ENCODE measurements at places on chromosomes 7 and 10. TPM values are rescaled to one million over a fixed set of nuclear protein-coding genes. Genes with fewer than 3 reads are reported as not detected.

The C10orf62 gene
- polyA plus RNA-seq: 1.3 TPM

The TWIST1 gene
- 1.1 TPM for polyA plus RNA-seq

The ANKRD22 gene
- not detected for polyA plus RNA-seq

The DUSP5 gene
- 3.5 TPM for polyA plus RNA-seq

The TUBB8 gene
- polyA plus RNA-seq: not detected

The LRIT1 gene
- polyA plus RNA-seq: not detected

The LRRN3 gene
- 2.4 TPM for polyA plus RNA-seq

The ALOX5 gene
- polyA plus RNA-seq: 3.4 TPM

The VAX1 gene
- polyA plus RNA-seq: not detected

The DBNL gene
- 39.3 TPM for polyA plus RNA-seq

The FKBP6 gene
- not detected for polyA plus RNA-seq

The RARRES2 gene
- 16.0 TPM for polyA plus RNA-seq

DNA sequence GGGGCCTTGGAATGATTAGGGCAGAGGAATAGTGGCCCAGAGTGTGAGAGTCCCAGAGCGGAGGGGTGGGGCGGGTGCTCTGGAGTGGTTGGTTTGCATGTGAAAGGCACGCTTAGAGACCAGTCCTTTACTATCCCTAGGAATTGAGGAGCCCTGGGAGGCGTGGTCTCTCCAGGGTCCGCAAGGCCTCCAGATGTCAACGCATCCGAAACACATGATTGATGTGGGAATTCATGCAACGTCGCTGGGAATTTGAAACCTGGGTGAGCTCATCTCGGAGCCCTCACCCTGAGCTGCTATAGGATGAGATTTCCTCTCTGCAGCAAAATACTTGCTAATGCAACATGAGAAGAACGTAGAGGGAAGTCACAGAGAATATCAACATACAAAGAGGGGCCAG is 51.2 kb downstream of the NPTX2 start:
- DNase-seq: no peak

- peak; percentile 92 for DNase-seq
These were observed 29.6 kb downstream of the SKIDA1 start for GRCh38 chr10:21495752-21496342.

- peak; percentile 38 for DNase-seq
These were observed 167.8 kb upstream of the AUTS2 start for GRCh38 chr7:69430384-69431021.

DNA sequence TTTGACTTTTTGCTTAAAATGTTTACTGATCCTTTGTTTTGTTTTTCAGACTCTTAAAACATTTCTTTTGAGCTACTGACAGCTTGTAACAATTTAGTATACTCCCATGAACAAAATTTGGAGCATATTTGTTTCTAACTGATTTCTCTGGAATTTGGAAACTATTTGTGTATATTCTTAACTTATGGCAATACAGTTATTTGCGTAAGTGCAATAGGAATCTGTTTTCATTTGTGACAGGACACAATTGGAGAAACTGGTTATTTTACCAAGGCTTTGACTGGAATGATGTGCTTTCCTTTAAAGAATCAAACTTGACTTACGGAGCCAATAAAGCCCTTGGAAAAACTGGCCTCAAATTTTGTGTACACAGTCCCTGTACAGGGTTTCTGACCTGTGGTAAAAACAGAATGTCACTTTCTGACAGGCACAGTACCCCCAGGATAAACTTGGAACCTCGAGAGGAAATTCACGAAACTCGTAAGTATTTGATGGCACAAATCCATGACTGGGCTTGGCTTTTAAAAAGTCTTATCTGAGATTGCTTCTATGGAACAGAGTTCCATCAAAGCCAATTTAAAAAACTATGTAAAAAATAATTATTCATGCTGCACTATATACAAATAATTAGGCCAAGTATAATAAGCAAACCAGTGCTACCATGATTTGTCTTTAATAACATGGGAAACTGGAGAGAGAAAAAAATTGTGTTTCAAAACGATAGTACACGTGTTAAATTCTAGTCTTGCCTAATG is 70.4 kb downstream of the ST8SIA6 start:
- DNase-seq: no peak

DNA sequence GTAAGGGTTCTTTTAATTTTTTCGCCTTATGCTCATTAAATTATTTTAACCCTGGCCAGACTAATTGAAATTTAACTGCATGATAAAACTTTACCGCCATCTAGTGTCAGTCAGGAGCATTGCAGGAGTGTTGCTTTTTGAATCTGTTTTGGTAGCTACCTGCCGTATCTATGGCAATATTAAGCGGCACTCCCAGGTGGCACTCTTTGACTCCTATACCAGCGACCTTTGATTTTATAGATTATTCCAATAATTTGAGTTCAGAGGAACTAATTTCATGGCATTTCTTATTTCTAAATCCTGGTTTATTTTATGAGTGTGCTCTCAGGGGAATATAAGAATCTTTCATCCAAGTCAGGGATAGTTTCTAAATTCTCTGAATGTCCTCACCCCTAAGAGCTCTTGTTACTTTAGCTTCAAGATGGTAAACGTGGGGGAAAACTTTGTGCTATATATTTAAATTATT is 198.9 kb downstream of the REEP3 start:
- DNase-seq: no peak

DNA sequence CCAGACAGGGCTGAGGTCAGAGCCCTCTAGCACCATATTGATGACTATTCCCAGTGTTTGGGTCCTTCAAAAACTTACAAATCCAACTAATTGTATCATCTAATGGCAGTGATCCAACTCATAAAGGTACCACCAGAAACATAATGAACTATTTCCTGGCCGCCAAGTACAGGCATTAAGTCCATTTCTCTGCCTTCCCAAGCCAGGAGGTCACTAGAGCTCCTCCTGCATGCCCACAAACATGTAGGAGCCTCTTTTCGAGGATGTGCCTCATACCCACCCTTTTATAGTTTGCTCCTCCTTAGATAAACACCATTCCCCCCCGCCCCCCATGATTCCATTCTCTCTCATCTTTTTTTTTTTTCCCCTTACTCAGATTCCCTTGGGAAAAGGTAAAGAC is 91.3 kb downstream of the CHN2 start:
- DNase-seq: no peak

DNA sequence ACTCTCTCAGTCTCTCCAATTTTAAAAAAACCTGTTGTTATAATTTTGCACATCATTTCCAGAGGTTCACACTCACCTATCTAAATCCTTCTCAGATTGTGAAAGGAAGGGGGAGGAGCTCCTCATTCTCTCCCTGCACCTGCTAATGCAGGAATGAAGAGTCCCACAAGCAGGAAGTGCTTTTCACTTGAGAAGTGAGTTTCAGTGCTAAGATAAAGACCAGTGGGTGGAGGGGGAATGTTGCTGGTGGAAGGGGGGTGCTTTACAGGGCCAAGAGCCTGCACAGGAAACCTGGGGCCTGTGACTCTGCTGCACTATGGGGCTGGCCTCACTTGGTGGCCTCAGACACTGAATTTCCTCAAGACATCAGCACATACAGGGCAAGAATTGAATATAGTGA is 176.4 kb downstream of the PTPN20 start:
- DNase-seq: no peak

DNA sequence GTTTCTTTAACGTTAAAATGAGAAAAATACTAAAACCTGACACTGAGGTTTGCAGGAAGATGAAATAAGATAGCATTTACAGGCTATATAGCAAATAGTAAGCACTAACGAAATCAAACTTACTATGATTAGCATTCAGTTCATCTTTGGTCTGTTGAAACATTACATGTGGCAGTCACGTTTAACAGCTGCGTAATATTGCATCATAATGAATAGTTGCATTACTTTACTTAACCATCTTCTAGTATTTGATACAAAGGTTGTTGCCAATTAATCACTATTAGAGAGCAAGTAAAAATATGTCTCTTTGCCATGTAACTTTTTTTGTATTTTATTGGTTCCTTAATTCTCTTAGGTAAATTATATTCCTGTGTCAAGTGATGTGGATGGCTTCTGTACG is 131.8 kb upstream of the GHITM start:
- DNase-seq: no peak

DNA sequence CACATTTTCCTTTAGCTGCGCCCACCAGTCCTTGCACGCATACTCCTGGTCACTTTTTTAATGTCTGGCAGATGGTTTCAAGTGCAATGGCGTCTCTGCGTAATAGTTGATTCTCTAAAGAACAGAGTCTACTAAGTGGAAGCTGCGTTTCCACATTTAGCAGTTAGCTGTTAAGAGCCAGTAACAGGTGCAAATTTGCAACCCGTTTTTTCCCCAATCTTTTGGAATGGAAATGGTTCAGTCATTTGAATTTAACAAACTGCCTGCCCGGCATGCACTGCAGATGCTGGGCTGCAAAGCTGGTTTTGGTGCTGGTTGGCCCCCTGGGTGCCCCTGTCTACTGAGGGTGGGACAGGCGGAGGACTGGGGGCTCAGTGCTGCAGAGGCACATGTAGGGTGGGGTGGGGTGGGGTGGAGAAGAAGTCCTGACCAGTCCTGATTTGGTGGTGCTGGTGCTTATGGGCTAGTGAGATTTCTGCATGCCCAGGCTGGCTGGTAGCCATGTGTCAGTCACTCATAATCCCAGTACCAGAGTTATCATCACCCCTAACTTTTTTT is 43.9 kb downstream of the CUX1 start:
- peak; percentile 49 for DNase-seq

GRCh38 chr7:118731854-118732253 is 507.4 kb downstream of the ANKRD7 start:
- no peak for DNase-seq

DNA sequence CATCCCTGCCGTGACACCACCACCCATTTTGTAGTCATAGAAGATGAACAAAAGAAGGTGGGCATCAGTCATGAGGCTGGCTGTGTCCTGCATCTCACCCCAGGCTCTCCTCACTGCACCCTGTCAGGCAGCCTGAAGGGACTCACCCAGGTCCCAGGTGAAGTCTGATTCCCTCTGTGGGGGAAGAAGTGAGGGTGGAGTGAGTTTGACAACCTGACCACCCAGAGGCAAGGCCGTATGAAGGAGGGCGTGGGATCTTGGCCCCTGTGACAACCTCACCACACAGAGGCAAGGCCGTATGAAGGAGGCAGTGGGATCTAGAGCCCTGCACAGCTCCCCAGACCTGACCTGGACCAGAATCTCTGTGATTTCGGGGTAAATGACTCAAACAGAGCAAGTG is 152.5 kb downstream of the DIP2C start:
- no peak for DNase-seq

DNA sequence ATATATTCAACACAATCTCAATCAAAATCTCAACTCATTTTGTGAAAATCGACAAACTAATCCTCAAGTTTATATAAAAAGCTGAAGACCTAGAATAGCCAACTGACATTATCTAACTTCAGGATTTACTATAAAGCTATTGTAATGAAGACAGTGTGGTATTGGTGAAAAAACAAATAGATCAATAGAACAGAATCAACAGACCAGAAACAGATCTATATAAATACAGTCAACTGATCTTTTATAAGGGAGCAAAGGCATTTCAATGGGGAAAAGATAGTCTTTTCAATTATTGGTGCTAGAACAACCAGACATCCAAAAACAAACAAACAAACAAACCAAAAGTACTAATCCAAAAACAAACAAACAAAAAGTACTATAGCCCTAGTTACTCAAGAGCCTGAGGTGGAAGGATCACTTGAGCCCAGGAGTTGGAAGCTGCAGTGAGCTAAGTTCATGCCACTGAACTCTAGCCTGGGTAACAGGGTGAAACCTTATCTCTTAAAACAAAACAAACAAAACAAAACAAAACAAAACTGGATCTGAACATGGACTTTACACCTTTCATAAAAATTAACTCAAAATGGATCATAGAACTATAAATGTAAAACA is 26.6 kb upstream of the AKR1D1 start:
- no peak for DNase-seq

GRCh38 chr10:4162571-4163286 is 377.7 kb upstream of the KLF6 start:
- no peak for DNase-seq

DNA sequence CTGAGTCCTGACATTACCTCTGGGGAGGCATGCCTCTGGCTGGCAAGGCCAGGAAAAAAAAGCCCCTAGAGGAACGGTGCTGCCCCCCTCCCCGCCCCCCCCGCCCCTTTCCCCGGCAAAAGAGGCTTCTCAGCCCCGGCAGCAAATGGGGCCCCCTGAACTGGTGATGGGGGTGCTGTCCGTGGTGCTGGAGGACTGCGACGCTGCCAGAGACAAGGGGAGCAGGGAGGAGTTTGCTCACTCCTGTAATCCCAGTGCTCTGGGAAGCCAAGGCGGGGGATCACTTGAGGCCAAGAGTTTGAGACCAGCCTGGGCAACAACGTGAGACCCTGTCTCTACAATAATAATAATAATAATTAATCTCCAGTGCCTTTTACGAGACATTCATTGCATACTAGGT is 23.7 kb downstream of the SRRM3 start:
- no peak for DNase-seq

GRCh38 chr7:122556873-122557542 is 141.9 kb downstream of the RNF133 start:
- no peak for DNase-seq

DNA sequence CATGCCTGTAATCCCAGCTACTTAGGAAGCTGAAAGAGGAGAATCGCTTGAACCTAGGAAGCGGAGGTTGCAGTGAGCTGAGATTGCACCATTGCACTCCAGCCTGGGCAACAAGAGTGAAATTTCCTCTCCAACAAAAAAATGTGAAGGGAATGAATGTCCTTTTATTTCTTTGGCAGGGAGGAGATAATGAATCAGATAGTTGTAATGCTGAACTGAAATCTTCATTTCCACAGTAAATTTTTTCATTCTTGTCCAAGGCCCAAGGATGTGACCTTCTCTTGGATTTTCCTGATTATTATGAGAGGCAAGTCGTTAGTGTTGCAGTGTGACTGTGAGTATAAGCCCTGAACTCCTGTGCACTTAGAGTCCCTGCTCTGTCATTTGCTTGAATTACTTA is 13.6 kb downstream of the STAMBPL1 start:
- no peak for DNase-seq

GRCh38 chr10:77189075-77189474 is 448.5 kb downstream of the KCNMA1 start:
- DNase-seq: no peak

GRCh38 chr7:75988568-75989499 is 5.6 kb downstream of the TMEM120A start:
- DNase-seq: peak; percentile 87

GRCh38 chr7:115005953-115006352 is 84.1 kb downstream of the MDFIC start:
- no peak for DNase-seq

GRCh38 chr10:43073721-43074120 is 3.1 kb upstream of the RET start:
- no peak for DNase-seq

GRCh38 chr10:90967865-90968264 is 47.0 kb upstream of the ANKRD1 start:
- no peak for DNase-seq

GRCh38 chr10:29881811-29882210 is 177.6 kb downstream of the JCAD start:
- DNase-seq: no peak

GRCh38 chr7:1703871-1704810 is 34.1 kb downstream of the ELFN1 start:
- DNase-seq: no peak
